ENCODE measurements at places on chromosomes 12 and 14.

DNA sequence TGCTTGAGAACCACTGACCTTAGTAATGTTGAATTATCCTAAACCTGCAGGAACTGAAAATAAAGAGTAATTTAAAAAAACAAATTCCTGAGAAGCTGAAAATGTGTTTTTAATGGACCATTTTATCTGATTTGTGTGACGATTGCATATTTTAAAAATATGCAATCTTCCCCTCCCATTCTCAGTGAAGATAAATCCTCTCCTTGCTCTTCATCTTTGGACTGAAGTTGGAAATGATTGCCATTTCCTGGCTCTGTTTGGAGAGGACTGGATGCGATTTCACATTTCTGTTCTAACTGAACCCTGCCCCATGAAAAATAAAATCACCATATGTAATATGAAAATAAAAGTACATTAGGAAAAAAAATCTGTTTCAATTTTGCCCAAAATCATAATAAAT is 216.3 kb downstream of the SLC6A15 start:
- DNase-seq, result no peak

GRCh38 chr12:46490635-46491034 is 118.1 kb upstream of the SLC38A2 start:
- DNase-seq, result no peak

DNA sequence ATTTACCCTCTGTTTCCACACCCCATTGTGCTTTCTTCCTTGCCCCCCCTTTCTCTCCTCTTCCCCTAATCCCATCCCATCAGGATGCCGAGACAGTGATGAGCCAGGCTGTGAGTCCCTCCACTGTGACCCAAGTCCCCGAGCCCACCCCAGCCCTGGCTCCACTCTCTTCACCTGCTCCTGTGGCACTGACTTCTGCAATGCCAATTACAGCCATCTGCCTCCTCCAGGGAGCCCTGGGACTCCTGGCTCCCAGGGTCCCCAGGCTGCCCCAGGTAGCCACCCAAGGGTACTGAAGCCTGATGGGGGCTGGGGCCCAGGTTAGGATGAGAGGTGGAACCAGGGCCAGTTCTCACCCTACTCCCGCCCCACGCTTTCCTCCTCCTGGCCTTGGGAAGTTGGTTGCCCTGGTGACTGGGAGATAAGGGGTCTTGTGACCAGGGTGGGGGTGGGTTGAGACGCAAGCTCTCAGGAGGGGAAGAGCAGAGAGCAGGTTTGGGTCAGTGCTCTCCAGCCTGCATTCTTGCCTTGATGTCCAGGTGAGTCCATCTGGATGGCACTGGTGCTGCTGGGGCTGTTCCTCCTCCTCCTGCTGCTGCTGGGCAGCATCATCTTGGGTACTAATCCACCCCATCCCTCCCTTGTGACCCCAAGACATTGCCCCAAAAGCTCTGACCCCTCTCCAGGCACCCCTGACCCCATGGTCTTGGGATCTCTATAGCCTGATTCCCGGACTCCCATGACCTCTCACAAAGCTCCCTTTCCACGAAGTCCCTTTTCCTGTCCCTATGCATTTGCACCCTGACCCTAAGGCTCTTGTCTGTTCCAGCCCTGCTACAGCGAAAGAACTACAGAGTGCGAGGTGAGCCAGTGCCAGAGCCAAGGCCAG is 1.2 kb downstream of the AMHR2 start:
- DNase-seq, result no peak

DNA sequence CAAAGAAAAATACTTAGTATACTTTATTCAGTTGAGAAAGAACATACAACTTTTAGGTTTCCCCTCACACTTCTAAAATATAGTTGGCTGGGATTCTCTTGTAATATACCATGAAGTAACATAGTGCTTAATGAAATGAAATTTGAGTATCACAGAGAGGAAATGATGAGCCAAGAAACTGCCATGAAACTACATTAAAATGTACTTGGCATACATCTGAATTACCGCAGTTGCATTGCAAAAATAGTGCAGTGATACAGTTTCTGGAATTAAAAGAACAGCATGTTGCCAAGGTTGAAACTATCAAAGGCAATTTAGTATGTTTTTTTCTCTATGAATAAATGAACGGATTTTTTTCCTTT is 389.2 kb downstream of the TMEM117 start:
- DNase-seq, result no peak

DNA sequence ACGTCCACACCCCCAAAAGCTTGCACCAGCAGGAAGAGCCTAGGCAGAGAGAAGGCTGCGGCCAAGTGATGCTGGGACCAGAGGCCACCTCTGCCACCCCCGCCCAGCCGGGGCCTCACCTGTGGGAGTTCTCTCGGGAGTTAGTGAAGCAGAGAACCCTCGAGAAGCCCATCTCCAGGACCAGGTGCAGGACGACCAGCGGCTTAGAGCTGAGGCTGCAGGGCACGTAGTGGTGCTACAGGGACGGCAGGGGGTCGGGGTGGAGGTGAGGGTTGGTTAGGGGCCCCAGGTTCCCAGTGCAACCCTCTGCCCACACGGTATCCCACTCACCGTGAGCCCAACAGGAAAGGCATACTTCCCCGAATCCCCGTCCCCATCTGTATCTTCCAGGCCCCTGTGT is 3.6 kb downstream of the DDX51 start:
- DNase-seq, result no peak

DNA sequence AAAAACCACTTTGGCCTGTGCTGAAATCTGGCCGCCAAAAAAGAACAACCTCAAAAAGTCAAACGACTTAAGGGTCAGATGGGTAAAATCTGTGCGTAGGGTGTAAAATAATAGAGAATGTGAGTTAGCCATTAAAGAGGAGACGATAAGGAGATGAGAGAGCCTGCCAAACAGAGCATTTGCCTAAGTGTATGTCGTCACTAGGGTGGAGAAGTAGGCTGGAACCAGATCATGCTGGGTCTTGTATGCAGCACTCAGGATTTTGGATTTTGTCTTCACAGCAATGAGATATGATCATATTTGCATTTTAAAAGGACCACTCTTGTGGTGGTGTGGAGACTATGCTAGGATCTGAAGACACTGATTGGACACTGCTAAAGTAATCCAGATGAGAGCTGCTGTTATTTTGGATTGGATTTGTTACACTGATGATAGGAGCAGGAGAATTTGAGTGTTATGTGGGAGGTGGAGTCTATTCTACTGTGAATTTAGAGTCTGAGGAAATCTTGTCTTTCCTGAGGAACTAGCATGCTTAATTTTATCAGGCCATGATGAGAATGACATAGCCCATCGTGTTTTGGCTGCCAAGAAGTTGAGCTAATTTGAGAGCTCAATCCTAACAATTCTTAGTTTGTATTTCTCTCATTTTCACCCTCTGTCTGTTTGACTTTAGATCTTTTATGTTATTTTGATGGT is 24.8 kb upstream of the DBX2 start:
- DNase-seq, result no peak

GRCh38 chr14:85530626-85531025 is 682 bp downstream of the FLRT2 start:
- no peak for DNase-seq

- no peak for DNase-seq
Measured at GRCh38 chr12:75087654-75088053, 122.0 kb downstream of the KCNC2 start.

GRCh38 chr12:19533567-19533966 is 94.3 kb downstream of the AEBP2 start:
- DNase-seq, result no peak

- no peak for DNase-seq
Measured at GRCh38 chr12:111981987-111982386, 31.0 kb downstream of the TMEM116 start.

GRCh38 chr12:6218347-6218925 is 18.2 kb downstream of the CD9 start:
- no peak for DNase-seq

DNA sequence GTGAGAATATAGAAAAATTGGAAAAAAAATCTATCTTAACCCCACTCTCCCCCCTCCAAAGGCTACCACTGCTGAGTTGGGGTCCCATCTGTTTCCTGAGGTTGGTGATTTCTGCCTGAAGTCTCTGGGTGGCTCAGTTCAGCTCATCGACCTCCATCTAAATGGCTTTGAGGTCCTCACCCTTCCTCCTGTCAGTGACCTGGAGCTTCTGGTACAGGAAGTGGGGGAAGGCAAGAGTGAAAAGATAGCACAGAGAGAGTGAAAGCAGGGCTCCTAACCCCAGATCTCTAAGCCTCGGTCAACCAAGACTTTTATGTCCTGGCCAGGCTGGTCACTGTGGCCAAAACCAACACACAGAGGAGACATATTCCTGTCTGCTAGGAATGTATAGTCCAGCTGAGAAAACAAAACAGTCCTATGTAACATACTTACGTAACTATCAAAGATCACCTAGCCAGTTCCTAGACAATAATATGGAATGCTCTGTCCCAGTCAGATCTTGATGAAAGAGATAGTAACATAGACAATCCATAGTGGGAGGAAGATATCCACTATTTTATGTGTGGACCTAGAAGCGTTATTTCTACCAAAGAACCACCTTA is 12.3 kb upstream of the KRT73 start:
- DNase-seq, result no peak

- DNase-seq, result no peak
Measured at GRCh38 chr12:114302606-114303315, 103.2 kb downstream of the TBX5 start.

DNA sequence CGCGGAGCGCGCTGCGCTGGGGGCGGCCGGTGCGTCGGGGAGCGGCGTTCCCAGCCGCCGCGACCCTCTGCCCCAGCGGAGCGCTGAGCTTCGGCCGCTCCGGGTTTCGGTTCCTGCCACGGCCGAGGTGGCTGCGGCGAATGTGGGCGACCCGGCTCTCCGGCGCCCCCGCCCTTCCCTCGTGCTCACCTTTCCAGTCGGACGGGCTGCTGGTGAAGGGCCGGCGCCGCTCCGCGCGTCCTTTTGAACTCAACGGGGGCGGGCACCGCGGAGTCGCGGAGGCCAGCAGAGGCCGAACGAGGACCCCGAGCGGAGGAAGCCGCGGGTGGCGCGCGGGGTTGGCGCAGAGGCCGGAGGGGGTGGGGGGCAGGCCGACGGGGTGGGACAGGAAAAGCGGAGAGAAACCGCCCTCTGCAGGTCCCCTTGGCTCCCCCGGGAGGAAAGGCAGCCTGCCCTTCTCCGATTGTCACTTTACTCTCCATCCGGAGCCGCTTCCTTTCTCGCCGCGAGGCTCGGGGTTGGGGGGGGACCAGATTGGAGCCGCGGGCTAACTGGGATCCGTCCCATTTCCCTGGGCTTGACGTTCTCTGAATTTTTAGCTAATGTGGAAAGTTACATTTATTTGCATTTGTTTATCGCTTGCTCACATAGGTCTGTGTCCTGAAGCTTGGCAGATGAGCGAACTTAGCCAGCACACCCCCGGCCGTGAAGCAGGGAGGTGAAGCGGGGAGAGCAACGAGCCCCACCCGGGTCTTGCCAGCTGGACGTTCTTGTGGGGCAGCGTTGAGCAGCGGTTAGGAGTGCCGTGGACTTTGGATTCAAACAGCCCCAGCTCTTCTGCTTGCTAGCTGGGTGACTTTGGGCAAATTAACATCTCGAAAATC is at the start of gene SMAGP:
TSS of gene SMAGP (minus strand) at position 349 of the 884 bp plus-strand sequence. CDS start 1,137 bp downstream, outside the sequence.
- DNase-seq, result no peak

- DNase-seq, result no peak
Measured at GRCh38 chr12:121224591-121224990, 14.7 kb downstream of the P2RX4 start.

DNA sequence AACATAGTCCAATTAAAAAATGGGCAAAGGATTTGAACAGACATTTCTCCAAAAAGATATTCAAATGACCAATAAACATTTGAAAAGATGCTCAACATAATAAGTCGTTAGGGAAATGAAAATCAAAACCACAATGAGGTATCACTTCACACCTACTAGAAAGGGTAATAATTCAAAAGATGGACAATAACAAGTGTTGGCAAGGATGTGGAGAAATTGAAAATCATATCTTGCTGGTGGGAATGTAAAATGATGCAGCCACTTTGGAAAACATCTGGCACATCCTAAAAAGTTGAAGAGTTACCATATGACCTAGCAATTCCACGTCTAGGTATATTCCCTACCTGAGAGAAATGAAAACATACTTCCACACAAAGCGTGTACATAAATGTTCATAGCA is 1.9 kb downstream of the COX16 start:
- no peak for DNase-seq

GRCh38 chr14:95315156-95315555 is 4.6 kb downstream of the CLMN start:
- no peak for DNase-seq
